ENCODE measurements at places on chromosomes 12 and 14.

DNA sequence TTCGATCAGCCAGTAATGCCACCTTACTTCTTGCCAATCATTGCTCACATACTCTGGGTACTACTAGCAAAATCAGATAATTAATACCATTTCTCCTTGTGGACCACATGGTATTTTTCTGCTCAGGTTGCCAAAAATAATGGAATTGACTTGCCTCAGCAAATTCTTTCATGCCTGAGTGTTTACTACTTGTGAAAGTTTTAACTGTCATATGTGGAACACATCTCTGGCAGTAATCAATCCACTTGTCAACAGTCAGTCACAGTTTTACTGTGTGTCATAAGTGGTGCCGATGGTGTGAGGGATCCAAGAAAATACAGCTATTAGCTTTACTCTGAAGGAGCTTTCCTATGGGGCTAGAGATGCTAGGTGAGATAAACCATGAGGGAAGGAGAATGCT, 55.3 kb upstream of the ATF1 start:
- no peak for DNase-seq

DNA sequence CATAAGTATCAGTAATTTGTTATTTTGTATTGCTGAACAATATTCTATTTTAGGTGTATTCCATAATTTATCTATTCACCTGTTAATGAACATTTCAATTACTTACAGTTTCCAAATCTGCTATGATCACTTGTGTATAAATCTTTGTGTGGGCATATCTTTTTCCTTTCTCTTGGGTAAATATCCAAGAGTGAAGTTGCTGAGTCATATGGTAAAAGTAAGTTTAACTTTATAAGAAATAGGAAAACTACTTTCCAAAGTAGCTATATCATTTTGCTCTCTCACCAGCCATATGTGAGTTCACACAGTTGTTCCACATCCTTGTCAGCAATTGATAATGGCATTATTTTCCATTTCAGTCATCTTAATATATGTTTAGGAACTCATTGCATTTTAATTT, 66.6 kb upstream of the KITLG start:
- no peak for DNase-seq

DNA sequence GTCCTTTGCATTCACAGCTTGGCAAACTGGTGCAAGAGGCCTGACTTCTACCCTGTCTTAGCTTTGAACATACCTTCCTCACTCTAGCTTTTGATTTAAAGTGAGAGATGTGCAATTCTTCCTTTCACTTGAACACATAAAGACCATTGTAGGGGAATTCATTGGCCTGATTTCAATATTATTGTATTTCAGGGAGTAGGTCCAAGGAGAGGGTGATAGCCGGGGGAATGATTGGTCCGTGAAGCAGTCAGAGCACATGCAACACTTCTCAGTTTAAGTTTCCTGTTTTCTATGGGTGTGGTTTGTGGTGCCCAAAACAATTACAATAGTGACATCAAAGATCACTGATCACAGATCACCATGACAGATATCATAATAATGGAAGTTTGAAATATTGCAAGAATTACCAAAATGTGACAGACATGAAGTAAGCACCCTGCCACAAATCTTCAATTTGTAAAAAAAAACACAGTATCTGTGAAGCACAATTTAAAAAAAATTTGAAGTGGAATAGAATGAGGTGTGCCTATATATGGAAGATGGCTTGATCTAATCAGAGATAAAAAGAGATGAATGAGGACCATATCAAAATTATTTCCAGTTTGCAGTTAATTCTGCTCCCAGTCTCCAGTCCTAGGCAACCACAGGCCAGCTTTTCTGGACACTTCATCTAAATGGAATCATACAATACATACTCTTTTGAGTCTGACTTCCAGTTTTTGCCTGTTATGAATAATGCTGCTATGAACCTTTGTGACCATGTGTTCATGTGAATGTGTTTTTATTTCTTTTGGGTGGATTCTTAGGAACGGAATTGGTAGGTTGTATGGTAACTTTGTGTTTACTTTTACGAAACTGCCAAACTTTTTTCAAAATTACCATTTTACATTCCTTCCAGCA, 23.2 kb downstream of the BORCS5 start:
- DNase-seq, result no peak

DNA sequence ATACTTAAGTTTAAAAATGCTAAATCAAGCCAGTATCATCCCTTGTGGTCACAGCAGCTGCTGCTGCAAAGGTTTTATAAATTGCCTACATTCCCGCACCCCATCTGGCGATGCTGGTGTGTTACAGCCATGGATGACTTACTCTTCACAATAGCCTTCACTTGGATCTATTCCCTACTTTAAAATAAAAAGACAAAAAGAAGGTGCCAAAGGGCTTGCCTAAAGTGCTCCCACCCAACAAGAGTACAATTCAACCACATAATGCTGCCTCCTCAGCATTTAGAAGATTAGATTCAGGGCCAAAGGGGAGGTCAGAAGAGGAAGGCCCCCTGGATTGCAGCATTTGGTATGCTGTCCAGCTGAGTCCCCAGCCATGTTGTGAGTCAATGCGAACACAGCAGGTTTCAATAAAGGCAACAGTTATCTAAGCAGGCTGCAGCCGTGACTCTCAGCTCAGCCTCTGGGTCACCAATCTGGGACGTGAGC, 176.1 kb downstream of the DAD1 start:
- no peak for DNase-seq

DNA sequence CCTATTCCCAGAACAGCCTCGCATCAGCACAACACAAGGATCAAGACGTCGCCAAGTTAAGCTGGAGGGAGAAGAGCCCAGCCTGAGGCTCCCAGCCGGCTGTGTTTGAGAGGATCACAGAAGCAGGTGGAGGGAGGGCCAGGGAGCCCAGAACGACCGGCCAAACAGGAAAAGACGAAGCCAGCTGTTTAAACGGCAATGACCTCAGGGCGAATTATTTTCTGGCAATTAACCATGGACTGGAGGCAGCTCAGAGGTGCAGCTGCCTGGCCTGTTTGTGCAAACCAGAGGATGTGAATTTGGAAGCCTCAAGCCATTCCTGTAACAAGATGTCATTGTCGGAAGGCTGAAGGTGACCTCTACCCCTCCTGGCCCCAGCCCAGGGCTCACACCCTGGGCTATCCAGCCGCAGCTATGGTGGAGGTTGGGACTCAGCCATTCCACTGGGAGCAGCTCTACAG, 175.8 kb upstream of the PRMT8 start:
- no peak for DNase-seq

GRCh38 chr14:66117600-66117999, 368.6 kb upstream of the CCDC196 start:
- DNase-seq, result no peak

GRCh38 chr14:20522332-20522731, 17.0 kb downstream of the RNASE10 start:
- DNase-seq, result no peak

GRCh38 chr12:132312516-132312915, 16.9 kb downstream of the GALNT9 start:
- DNase-seq, result no peak

GRCh38 chr12:50394469-50395029, 1.9 kb downstream of the FAM186A start:
- DNase-seq, result no peak

- no peak for DNase-seq
These were observed 96.3 kb downstream of the TSPAN8 start for GRCh38 chr12:71061451-71061850.

DNA sequence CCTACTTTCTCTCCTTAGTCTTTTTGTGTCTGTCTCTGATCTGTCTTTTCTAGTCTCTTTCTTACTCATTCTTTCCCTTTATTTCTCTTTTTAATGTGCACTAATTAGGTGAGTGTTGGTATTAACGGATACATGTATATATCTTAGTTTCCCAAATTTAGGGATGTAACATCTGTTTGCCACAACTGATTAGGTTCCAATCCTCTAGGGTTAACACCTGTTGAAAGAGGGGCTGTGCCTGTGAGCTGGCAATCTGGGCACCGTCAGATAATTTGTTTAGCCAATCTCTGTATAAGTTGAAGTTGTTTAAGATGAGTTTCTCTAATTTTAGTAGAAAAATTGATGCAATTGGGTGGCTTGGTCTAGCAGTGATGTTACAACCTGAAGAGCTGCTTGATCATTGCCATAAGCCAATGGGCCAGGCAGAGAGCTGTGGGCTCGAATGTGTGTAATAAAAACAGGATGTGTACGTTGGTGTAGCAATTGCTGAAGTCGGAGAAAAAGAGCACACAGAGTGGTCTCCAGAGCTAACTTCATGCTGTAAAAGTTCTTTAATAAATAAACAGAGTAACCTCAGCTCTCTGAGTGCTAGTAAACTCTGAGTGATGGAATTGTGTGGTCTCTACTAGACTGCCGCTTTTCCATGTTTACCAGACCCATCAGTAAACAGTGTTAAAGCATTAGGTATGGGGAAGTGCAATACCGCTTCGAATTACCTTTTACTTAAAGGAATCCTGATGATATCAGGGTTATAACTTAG, 18.3 kb upstream of the LYZ start:
- no peak for DNase-seq

GRCh38 chr12:79298506-79298905, 392.3 kb downstream of the PAWR start:
- no peak for DNase-seq

- peak; percentile 76 for DNase-seq
These were observed at the start of gene P2RX7 for GRCh38 chr12:121132601-121133481. TSS of gene P2RX7 (plus strand) at chr12:121132876. CDS start at chr12:121132971, 95 bp downstream.

GRCh38 chr14:95225251-95225887, 68.0 kb upstream of the DICER1 start:
- DNase-seq, result no peak

GRCh38 chr12:22494319-22494718, 50.0 kb downstream of the C2CD5 start:
- no peak for DNase-seq

GRCh38 chr14:50658203-50658602, 9.9 kb downstream of the SAV1 start:
- no peak for DNase-seq

DNA sequence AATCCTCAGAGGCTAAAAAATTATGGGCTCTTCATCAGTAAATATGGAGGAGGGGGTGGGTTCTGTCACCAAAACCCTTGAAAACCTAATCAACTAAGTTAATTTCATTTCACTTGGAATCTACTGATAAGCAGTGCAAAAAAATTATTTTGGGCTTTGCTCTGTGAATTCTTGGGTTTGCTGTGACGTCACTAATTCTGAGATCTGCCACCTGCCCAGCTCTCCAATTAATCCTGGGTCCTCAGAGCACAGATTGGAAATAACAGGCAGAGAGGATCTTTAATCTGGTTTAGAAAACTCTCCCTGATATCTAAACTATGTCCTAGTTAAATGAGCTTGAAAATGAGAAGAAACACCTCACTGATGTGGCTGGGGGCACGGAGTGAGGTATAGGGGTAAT, 903.2 kb downstream of the AACS start:
- no peak for DNase-seq

DNA sequence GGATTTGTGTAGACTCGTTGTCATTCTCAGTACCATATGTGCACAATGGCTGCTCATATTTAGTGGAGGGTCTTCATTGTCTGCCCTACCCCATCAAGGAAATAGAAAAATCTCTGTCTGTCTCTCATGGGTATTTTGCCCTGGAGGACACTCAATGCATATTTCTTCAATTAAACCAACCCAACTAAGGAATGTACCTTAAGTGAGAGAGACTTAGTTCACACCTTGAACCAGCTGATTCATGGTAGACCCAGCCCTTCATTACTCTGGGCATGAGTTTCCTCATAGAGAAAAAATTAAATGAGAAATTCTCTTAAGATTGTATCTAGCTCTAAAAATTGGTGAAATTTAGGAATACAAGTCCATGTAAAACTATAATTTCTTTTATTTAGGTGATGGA, 107.1 kb upstream of the PLEKHG7 start:
- no peak for DNase-seq

- DNase-seq, result no peak
These were observed 18.2 kb downstream of the MSRB3 start for GRCh38 chr12:65296508-65297265.

- DNase-seq, result no peak
These were observed 71.3 kb upstream of the GPATCH2L start for GRCh38 chr14:76080471-76080870.

GRCh38 chr12:57012600-57013465, 3.5 kb downstream of the TAC3 start:
- DNase-seq, result no peak

DNA sequence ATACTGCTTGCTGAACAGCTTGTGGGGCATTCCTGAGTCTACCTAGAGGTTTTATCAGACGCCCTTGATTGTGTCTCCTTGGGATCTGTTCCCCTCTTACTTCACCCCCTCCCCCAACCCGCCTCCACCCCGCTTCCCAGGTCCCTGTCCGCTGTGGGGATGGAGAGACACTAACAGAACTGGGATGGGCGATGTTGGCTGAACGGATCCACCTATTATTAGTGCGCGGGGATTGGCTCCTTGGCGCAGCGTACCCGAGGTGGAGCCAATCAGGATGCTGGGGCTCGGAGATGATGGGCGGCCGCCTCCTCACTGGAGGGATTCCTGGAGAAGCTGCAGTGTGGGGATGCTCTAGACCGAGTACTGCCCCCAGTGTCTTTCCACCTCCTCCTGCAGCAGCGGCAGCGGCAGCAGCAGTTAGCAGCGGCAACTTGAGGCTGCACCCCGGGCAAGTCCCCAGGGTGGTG, at the start of gene SYT1:
TSS of gene SYT1 (plus strand) at position 372 of the 467 bp plus-strand sequence.
- DNase-seq, result no peak

GRCh38 chr12:60194678-60195077, 598.8 kb downstream of the SLC16A7 start:
- no peak for DNase-seq

GRCh38 chr12:14946162-14946561, 7.8 kb upstream of the ERP27 start:
- DNase-seq, result no peak

DNA sequence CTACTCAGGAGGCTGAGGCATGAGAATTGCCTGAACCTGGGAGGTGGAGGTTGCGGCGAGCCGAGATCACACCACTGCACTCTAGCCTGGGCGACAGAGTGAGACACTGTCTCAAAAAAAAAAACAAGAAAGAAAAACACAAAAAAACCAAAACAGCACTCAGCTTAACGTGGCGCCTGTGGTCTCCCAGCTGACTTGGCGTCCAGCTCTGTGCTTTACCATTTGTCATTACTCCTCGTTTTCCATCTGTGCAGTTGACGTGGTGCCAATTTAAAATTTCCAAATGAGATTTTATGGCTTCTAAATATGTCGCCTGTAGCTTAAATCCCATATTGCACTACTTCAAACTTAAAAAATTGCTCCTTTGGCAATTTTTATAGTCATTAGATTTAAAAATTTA, 2.0 kb downstream of the MGP start:
- no peak for DNase-seq

- DNase-seq, result no peak
These were observed 565 bp downstream of the CEP83 start for GRCh38 chr12:94458877-94459727.

DNA sequence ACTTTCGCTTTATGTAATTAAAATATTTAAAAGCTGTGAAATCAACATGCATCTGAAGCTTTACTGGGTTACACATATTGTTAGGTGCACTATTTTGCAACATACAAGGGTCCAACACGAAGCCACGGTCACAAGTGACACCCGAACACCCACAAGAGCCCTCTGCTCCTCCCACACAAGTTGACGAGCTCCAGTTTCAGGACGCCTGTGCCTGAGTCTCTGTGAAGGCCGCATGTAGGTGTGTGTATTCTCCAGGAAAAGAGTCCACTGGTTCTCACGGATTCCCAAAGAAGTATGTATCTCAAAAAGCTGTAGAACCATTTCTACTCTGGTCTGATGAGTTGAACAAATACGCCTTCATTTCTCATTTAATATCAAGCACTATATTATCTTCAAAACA, 12.0 kb downstream of the SLC15A4 start:
- no peak for DNase-seq

GRCh38 chr14:56237398-56237797, 119.2 kb downstream of the PELI2 start:
- no peak for DNase-seq
